ENCODE measurements at places on chromosomes 5 and 9.

GRCh38 chr9:81053298-81054025 lies 635.9 kb downstream of the TLE1 start:
- DNase-seq: no peak

DNA sequence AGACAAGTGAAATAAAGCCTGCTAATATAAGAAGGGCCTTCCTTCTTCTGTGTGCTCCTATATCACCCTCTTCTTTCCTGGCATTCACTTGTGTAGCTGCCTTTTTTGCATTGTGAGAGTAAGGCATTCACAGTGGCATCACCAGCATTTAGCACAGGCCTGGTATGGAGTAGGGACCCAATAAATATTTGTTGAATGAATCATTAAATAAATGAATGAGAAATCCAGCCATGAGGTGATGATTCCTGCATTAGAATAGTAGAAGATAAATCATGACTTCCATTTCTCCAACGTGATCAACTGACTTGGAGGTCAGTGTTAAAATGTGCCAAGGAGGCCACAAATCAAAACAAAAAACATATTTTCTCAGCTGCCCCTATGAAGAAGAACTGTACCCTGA lies 3.9 kb downstream of the PLPPR1 start:
- DNase-seq: no peak

DNA sequence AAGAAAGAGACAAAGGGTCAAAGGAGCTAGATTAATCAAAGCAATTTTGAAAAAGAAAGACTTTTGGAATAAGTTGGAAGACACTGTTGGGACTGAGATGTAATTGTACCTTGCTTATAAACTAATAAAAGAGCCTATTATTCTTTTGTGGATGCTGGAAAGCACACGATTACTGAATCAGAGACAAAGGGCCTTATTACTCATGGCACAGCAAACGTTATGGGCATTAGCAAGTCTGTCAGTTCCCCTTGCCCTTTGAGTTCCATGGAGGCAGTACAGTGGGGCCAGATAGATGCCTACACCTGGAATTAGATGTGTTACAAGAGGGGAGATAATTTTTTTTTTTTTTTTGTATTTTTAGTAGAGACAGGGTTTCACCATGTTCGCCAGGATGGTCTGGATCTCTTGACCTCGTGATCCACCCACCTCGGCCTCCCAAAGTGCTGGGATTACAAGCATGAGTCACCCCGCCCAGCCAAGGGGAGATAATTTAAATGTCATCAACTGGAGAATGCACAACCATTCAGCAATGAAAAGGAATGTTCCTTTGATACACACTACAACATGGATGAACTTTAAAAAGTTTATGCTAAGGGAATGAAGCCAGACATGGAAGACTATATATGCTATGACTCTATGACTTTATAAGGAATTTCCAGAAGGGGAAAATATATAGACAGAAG lies 128.9 kb downstream of the STARD4 start:
- DNase-seq: no peak

GRCh38 chr9:132260846-132261245 lies 93.9 kb downstream of the SETX start:
- DNase-seq: no peak

DNA sequence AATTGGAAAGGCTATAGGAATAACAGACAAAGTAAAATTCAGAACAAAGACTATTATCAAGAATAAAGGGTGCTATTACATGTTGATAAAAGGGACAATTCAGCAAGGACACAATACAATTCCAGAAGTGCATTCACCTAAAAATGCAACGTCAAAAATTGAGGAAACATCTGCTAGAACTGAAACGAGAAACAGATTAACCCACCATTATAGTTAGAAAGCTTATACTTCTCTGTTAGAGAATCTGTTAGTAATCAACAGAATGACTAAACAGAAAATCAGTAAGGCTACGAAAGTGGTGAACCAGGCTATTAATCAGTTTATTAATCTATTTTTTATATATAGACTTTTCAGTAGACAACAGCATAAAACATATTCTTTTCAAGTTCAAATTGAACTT lies 14.8 kb downstream of the FCN1 start:
- no peak for DNase-seq

DNA sequence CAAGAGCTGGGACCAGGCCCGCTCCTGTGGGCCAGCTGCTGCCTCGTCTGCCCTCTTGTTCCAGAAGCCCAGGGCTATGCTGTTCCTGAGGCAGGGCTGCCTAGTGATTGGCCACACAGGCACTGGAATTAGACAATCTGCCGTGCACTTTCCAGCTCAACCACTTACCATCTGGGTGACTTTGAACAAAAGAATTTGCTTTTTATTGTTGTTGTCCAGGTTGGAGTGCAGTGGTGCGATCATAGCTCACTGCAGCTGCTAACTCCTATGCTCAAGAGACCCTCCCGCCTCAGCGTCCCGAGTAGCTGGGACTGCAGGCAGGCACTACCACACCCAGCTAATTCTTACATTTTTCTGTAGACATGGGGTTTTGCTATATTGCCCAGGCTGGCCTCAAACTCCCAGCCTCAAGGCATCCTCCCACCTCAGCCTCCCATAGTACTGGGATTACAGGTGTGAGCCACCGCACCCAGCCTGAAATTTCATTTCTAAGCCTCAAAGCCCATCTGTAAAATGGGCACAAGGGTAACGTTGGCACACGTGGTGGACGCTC lies 1.2 kb upstream of the NEK6 start:
- DNase-seq: no peak

GRCh38 chr5:53714667-53715010 lies 154.2 kb downstream of the NDUFS4 start:
- DNase-seq: no peak

DNA sequence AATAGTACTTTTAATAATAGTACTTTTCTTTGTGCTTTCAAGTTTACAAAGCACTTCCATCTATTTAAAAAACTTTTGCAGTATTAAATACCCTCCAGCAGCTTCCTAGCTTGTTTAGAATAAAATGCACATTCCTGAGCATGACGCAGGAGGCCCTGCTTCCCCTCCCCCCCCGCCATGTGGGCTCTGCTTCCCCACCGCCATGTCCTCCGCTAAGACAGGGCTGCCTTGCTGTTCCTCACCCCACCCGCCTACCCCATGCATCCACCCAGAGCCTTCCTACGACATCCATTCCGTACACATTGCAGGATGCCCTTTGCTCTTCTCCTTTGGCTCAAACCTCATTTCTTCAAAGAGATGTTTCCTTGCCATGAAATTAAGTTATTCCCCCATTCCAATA lies 205.9 kb upstream of the MSX2 start:
- no peak for DNase-seq

- no peak for DNase-seq
Measured at GRCh38 chr5:6311568-6312501, 66.5 kb downstream of the MED10 start.

DNA sequence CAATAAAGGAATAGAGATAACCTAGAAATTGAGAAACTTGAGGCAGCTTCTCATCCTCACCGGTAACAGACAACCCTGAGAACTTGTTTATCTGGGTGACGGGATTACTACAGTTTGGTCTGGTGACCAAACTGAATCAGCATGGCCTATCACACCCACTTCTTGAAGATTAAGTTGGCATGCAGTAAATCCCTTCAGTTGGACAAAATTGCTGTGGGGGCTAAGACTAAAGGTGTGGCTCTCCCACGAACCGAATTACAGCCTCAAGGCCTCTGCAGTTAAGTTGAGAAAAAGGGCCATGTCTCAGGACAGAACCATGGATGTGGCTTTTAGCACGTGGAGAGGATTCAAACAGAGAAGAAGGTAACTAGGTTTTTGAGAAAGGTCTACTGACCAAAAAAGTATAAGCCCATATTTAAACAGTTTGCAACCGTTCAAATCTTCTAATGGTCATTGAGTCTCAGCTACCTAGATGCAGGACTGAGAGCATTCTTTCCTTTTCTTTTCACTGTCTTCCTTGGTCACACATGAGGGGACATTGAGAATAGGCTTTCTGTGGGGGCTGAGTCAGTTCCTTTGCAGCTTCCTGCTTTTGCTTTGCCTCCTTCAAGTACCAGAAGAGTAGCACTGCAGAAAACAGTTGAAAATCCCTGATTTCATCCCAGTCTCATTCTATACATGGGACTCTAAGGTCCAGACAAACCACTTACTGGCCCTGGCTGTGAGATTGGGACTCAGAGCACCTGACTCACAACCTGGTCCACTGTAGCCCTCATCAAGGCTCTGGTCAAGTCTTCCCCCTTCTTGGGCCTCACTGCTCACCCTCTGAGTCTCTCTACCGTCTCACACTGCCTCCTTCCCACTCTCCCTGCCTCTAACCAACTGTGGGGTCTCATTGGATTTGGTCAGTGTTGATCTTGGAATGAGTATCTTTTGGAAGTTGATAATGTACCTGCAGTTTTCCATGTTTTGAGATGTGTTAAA lies 30.9 kb downstream of the PDE6A start:
- DNase-seq: no peak

GRCh38 chr9:82665324-82665723 lies 397.6 kb downstream of the RASEF start:
- no peak for DNase-seq

DNA sequence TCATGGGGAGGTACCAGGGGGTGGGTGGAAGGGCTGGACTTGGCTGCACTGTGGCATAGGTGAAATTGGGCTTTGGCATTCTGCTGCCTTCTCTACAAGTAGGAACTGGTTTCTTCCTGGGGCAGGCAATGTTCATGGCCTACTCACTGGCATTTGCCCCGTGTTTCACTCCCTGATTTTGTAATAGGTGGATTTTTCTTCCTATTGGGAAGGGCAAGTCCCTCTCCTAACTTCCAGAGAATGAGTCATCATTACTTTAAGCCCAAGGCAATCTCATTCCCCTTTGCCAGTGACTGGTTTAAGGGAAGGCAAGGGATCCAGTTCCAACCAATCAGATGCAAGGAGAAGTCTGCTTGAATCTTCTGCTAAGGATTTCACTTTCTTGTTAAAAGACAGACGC lies 67.9 kb upstream of the ANKRD55 start:
- no peak for DNase-seq

- no peak for DNase-seq
Measured at GRCh38 chr9:3976865-3977613, 322.8 kb downstream of the GLIS3 start.

DNA sequence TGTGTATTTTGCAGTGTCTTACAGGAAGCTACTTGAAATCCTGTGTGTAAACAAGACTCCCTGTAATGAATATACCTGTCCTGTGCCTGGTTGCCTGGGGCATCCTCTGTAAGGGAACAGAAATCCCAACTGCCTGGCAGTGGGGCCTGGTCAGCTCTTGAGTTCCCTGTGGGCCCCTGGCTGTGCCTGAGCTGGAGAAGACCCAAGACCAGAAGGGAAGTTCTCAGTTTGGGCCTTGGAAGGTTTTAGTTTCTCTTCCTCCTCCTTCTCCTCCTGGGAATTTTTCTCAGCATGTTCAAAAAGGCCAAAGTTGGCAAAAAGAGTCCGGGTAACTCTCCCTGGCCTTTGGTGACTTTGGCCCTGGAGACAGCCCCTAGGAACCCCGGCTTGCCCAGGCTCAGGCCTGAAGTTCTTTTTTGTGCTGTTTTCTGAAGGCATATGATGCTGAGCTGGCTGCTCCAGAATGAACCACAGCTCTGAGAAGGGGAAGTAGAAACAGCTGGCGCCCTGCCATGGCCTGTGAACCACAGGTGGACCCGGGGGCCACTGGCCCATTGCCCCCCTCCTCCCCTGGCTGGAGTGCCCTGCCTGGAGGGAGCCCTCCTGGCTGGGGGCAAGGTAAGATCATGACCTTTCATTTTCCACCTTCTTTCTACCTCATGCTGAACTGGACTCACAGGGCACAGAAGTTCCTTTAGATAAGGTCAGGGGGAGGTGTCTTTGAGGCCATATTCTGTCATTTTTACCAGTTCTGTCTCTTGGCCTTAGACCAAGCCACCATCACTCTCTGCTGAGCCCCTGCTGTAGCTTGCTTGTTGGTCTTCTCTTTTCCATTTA lies 5.8 kb downstream of the TMEM268 start:
- no peak for DNase-seq

DNA sequence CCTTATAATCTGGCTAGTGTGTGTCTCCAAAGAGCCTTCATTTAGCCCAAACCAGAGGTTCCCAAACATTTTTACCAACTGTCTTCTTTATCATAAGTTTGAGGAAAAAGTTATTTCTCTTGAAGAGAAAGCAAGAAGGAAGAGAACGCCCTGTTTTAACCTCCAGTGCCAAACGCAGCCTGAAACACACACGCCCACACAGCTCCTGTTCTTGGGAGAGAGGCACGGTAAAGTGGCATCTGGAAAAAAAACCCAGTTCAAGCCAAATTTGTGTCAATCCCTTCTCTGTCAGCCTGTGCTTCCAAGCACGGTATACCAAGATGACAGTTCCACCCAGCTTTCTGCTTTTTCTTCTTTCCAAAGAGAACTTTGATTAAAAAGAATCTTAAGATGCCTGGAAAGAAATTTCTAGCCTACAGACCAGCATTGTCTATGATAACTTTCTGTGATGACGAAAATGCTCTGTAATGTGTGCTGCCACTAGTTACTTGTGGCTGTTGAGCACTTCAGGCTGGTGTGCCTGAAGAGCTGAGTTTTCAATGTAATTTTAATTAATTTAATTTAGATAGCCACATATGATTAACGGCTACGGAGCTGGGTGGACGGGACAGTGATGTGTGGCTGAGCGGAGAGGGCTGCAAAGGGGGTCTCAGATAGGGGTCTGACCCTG lies 62.3 kb downstream of the ACER2 start:
- no peak for DNase-seq

- DNase-seq: no peak
Measured at GRCh38 chr9:130446101-130446861, 1.5 kb downstream of the ASS1 start.

DNA sequence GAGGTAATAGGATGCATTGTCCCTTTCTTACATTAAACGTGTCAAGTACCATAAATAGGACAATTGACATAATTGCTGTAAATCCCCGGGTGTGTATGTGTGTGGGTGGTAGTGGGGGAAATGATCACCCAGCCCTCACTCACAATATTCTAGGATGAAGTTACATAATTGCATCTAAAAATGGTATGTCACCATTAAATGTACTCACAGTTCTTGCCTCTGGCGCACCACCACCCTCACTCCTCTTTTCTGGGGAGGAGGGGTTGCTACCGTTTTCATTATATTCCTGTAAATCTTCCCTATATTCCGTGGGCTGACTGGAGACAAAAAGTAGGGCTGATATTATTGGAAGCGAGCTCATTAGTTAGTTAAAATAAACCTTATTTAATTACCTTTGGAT lies 563.8 kb downstream of the TLR4 start:
- DNase-seq: no peak

DNA sequence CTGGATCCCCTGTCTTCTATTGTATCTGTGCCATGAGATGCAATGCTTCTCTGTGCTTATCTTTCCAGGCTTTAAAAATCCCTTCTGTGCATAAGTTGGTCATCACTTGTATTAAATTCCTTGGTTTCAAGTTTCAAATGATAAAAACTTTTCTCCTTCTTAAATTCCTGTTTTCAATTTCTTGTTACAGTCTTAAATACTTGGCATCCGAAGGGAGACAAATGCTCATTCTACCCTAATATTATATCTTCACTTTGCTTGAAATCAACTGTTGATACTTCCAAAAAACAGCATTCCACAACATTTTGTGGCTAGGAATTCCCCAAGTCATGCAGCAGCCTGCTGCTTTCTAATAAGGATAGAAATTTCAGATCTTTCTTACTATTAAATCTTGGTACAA lies 413.2 kb upstream of the ACTBL2 start:
- DNase-seq: no peak
